ENCODE measurements at places on chromosomes 11 and 22. TPM values are rescaled to one million over a fixed set of nuclear protein-coding genes. Genes with fewer than 3 reads are reported as not detected.

The C11orf97 gene
- not detected for total RNA-seq

DNA sequence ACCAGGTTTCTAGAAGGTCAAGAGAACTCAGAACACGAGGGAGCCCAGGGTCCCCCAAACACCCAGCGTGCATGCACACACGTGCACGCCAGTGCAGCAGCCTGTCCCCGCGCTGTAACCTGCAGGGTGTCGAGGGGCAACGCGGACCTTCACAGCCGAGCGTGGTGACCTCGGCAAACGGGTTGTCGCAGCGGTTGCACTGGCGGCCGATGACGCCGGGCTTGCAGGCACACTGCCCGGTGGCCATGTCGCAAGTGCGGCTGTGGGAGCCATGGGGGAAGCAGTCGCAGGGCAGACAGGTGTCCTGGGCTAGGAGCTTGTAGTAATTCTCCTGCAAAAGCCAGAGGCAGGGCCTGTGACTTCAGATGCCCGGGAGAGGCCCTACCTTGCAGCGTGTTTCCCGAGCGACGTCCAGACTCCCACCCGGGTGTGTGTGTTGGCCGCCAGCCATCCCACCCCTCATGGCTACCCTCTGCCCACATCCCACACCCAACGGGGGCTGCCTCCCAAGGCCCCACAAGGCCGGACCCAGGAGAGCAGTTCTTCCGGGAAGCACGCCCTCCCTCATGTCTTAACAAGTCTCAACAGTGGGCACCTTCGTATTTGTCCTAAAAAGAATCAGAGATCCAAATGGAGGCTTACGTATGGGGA, 56.1 kb downstream of the TRMU start:
- no peak overlapping the region for H3K27ac ChIP-seq
- H3K4me3 ChIP-seq, result no peak overlapping the region

DNA sequence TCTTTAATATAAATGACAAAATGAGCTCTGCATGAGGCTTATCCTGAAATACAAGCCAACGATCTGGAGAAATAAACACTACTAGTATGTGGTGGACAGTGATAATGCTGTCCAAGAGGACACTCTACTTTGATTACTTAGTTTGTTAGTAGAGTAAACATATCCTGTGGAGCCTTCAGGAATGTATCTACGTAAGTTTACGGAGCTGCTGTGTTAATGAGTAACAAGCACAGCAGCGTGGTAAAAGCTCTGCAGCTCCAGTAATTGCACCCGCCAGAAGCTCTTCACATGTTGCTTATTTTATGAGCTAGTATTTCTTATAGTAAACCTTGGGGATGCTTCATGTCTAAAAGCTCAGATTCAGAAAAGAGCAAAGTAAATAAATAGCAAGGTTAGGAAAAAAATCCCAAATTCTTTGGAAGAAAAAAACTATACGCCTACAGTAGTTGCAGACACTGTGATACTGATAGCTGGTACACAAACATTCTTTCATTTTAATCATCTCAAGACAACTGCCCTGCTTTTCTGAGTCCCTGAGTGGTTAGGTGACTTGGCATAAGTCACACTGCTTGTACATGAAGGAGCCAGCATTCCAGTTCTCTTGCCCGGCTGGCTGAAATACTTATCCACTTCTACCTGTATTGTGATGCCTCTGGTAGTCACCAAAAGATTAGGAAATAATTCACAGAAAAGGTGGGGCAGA, 32.7 kb upstream of the CCDC34 start:
- peaks cover 40% of the 10 kb centered on the region for H3K27me3 ChIP-seq
- no peak overlapping the region for H3K4me3 ChIP-seq
- DNase-seq, result no peak
- no peaks in the 10 kb centered on the region for H3K4me1 ChIP-seq
- H3K27ac ChIP-seq, result no peak overlapping the region

The KDM4D gene
- 0.84 TPM for total RNA-seq

The APOA4 gene
- total RNA-seq, result not detected
